ENCODE measurements at places on chromosomes 4 and X.

GRCh38 chrX:132594999-132595398, 106.2 kb upstream of the MBNL3 start:
- DNase-seq, result no peak
- H3K27ac ChIP-seq, result no peak overlapping the region
- no peaks in the 10 kb centered on the region for H3K4me1 ChIP-seq

DNA sequence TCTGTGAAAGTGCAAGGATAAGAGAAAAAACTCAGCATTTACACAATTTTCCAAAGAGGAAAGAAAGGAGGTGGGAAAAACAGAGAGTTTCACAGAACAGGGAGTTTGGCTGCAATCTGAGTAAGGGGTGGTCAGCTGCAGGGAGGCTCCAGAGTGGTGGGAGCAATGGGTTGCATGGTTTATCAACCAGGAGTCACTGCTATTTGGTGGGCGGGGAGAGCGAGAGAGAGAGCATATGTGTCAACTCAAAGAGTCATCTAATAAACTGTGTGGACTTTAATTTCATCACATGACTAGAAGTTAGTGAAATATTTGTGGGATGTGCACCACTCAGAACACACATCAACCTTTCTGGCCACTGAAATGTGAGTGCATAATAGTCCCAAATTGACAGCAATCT, 94.6 kb downstream of the FAM13A start:
- H3K4me1 ChIP-seq, result no peaks in the 10 kb centered on the region
- no peaks in the 10 kb centered on the region for H3K36me3 ChIP-seq
- no peak overlapping the region for H3K27ac ChIP-seq
- H3K4me3 ChIP-seq, result no peak overlapping the region
- no peak for DNase-seq

GRCh38 chr4:147590249-147590920, 26.8 kb upstream of the TMEM184C start:
- DNase-seq, result peak; percentile 34
- H3K4me1 ChIP-seq, result peaks cover 2% of the 10 kb centered on the region
- no peaks in the 10 kb centered on the region for H3K27me3 ChIP-seq

GRCh38 chr4:151429957-151430570, 21.1 kb downstream of the FHIP1A start:
- H3K36me3 ChIP-seq, result no peaks in the 10 kb centered on the region
- DNase-seq, result no peak
- no peak overlapping the region for H3K4me3 ChIP-seq
- H3K27ac ChIP-seq, result no peak overlapping the region

GRCh38 chr4:72365016-72365415, 204.0 kb downstream of the ADAMTS3 start:
- no peaks in the 10 kb centered on the region for H3K27me3 ChIP-seq
- H3K27ac ChIP-seq, result no peak overlapping the region
- no peaks in the 10 kb centered on the region for H3K4me1 ChIP-seq

- DNase-seq, result no peak
- H3K36me3 ChIP-seq, result no peaks in the 10 kb centered on the region
- H3K27ac ChIP-seq, result no peak overlapping the region
Measured at GRCh38 chr4:128737098-128737513, 72.4 kb upstream of the JADE1 start.

DNA sequence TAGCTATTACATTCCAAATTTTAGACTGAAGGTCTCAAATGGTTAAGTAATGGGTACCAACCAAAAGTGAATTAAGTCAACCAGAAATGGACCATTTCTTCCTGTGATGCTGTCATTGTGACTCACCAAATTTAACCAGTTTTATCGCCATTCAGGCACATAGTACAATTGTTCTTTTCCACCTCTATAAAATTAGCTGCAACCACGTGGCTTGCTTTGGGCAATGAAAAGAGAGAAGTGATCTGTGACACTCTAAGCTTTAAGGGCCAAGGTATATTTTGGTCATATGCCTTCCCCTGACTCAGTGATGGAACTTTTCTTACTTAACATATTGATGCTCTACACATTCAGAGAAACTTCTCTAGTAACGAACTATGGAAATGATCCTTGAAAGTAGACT, 20.3 kb upstream of the PHF8 start:
- H3K27ac ChIP-seq, result no peak overlapping the region
- H3K4me3 ChIP-seq, result no peak overlapping the region
- H3K4me1 ChIP-seq, result no peaks in the 10 kb centered on the region
- no peak for DNase-seq
- no peaks in the 10 kb centered on the region for H3K27me3 ChIP-seq
- no peaks in the 10 kb centered on the region for H3K36me3 ChIP-seq

DNA sequence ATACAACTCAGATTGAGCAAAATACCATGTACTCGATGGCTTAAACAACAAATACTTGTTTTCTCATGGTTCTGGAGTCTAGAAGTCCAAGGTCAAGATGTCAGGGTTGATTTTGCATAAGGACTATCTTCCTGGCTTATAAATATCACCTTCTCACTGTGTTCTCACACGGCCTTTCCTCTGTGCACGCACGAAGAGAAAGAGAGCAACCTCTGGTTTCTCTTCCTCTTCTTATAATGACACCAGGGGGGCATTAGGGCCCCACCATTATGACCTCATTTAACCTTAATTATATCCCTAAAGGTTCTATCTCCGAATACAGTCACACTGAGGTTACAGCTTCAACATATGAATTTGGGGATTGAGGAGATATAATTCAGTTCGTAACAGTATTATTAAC, 504.0 kb downstream of the MAGEE1 start:
- DNase-seq, result no peak
- no peak overlapping the region for H3K27ac ChIP-seq
- H3K4me1 ChIP-seq, result no peaks in the 10 kb centered on the region
- no peak overlapping the region for H3K4me3 ChIP-seq
- H3K27me3 ChIP-seq, result no peaks in the 10 kb centered on the region

GRCh38 chr4:104677116-104677515, 182.4 kb upstream of the CXXC4 start:
- no peak overlapping the region for H3K27ac ChIP-seq
- no peaks in the 10 kb centered on the region for H3K36me3 ChIP-seq
- H3K4me3 ChIP-seq, result no peak overlapping the region
- H3K4me1 ChIP-seq, result no peaks in the 10 kb centered on the region
- no peak for DNase-seq
- H3K27me3 ChIP-seq, result no peaks in the 10 kb centered on the region

DNA sequence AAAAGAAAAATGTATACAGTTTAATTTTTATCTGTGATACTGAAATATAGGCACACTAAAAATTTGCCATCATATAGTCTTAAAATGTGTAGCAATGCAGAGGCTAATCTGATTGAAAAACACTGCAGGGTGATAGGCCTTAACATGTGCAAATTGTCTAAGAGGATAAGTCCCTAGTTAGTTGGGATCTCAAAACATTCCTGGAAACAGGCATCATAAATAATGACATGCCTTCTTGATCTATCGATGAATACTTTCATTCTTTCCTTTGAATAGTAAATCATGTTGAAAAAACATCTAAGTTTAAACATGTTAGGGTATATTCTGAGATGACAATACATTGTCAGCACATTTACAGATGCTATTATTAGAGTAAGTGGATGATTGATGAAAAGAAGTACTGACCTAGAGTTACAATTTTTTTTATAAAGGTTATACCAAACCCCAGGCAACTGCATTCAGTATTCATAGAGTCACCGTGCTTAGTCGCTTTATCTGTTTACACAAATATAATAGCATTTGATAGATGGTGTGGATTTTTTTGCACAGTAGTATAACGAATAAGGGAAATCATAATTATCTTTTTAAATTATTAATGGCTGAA, 668.2 kb upstream of the ADGRL3 start:
- DNase-seq, result no peak
- no peak overlapping the region for H3K4me3 ChIP-seq

- H3K27me3 ChIP-seq, result peaks cover 53% of the 10 kb centered on the region
- DNase-seq, result no peak
- H3K36me3 ChIP-seq, result no peaks in the 10 kb centered on the region
- H3K4me3 ChIP-seq, result no peak overlapping the region
Measured at GRCh38 chr4:27081675-27082586, 221.3 kb downstream of the STIM2 start.

- no peak for DNase-seq
- H3K4me3 ChIP-seq, result no peak overlapping the region
- no peak overlapping the region for H3K27ac ChIP-seq
- H3K36me3 ChIP-seq, result no peaks in the 10 kb centered on the region
- peaks cover 11% of the 10 kb centered on the region for H3K27me3 ChIP-seq
Measured at GRCh38 chr4:16337936-16338335, 111.7 kb upstream of the TAPT1 start.

- DNase-seq, result no peak
- no peaks in the 10 kb centered on the region for H3K4me1 ChIP-seq
- peaks cover 22% of the 10 kb centered on the region for H3K27me3 ChIP-seq
- no peak overlapping the region for H3K4me3 ChIP-seq
- H3K27ac ChIP-seq, result no peak overlapping the region
Measured at GRCh38 chr4:15162465-15163283, 160.4 kb downstream of the CPEB2 start.

- no peak overlapping the region for H3K4me3 ChIP-seq
- peaks cover 62% of the 10 kb centered on the region for H3K27me3 ChIP-seq
- no peak overlapping the region for H3K27ac ChIP-seq
- H3K4me1 ChIP-seq, result peaks cover 6% of the 10 kb centered on the region
- H3K36me3 ChIP-seq, result no peaks in the 10 kb centered on the region
Measured at GRCh38 chr4:151322570-151322969, 2.8 kb downstream of the SH3D19 start.

DNA sequence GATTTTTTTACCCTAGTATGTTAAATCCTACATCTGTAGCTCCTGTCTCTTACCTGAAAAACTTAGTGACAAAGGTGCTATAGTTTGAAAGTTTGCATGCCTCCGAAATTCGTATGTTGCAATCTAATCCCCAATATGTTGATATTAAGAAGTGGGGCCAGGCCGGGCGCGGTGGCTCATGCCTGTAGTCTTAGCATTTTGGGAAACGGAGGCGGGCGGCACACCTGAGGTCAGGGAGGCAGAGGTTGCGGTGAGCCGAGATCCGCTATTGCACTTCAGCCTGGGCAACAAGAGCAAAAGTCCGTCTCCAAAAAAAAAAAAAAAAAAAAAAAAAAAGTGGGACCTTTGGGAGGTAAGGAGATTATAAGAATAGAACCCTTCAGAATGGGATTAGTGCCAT, 471.3 kb upstream of the TECRL start:
- no peaks in the 10 kb centered on the region for H3K36me3 ChIP-seq
- peaks cover 3% of the 10 kb centered on the region for H3K4me1 ChIP-seq
- no peak overlapping the region for H3K4me3 ChIP-seq
- H3K27ac ChIP-seq, result no peak overlapping the region
- H3K27me3 ChIP-seq, result no peaks in the 10 kb centered on the region

GRCh38 chr4:36322921-36323354, 41.5 kb downstream of the DTHD1 start:
- peak overlapping the region; percentile 44 for H3K4me3 ChIP-seq
- DNase-seq, result peak; percentile 44
- H3K27me3 ChIP-seq, result no peaks in the 10 kb centered on the region
- peak overlapping the region; percentile 88 for H3K27ac ChIP-seq
- H3K4me1 ChIP-seq, result peaks cover 69% of the 10 kb centered on the region
- H3K36me3 ChIP-seq, result peaks cover 2% of the 10 kb centered on the region

DNA sequence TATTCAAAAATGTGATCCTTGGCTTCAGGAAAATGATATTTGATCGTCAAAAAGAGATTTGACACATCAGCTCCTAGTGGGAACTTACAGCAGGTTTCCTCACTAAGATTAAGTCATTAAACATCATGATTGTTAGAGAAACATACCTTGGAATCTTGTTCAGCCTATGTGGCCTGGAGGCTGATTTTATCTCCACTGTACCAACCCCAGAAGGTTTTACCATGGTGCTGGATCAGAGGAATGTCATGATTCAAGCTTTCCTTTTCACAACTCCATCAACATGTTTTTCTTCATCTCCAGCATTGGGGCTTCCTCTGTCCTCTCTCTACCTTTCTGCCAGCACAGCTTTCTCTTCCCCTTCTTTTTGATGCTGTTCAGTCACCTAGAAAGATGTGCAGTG, 68.4 kb upstream of the MID1IP1 start:
- DNase-seq, result no peak
- no peak overlapping the region for H3K27ac ChIP-seq
- no peaks in the 10 kb centered on the region for H3K36me3 ChIP-seq
- no peak overlapping the region for H3K4me3 ChIP-seq
- no peaks in the 10 kb centered on the region for H3K27me3 ChIP-seq

DNA sequence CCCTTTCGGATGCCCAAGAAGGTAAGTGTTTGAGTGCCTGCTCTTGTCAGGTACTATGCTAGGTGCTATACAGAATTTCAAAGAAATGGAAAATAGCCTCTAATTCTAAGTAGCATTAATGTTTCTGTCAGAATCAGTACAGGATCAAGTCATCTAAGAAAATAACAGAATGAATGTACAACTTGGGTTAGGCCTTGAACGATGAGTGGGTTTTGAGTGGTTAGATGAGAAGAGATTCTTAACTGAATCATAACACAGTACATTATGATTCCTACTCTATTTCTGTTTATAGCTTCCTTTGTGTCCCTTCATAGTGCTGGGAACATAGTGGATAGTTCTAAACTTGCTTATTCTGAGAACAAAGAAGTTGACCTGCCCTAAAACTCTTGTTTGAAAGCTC, 253.9 kb downstream of the GLUD2 start:
- H3K27me3 ChIP-seq, result no peaks in the 10 kb centered on the region
- H3K4me3 ChIP-seq, result no peak overlapping the region
- DNase-seq, result no peak
- no peaks in the 10 kb centered on the region for H3K36me3 ChIP-seq
- H3K4me1 ChIP-seq, result no peaks in the 10 kb centered on the region

DNA sequence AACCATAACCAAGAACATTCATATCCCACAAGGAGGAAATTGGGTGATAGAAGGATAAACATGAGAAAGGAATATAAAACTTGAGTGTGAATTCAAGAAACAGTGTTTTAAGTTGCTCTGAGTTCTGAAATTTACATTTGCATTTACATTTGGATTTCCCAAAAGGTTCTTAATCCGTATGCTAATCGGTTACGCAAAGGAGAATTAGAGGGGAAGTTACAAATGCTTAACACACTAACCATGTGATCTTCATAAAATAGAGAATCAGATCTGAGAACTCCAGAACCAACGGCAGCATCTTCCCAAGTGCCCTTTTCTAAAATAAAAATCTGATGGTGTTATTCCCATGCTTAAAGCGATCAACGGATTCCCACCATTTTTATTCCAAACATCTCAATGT, 48.0 kb downstream of the PROM1 start:
- no peaks in the 10 kb centered on the region for H3K27me3 ChIP-seq
- no peak overlapping the region for H3K27ac ChIP-seq
- no peaks in the 10 kb centered on the region for H3K4me1 ChIP-seq
- H3K36me3 ChIP-seq, result no peaks in the 10 kb centered on the region

DNA sequence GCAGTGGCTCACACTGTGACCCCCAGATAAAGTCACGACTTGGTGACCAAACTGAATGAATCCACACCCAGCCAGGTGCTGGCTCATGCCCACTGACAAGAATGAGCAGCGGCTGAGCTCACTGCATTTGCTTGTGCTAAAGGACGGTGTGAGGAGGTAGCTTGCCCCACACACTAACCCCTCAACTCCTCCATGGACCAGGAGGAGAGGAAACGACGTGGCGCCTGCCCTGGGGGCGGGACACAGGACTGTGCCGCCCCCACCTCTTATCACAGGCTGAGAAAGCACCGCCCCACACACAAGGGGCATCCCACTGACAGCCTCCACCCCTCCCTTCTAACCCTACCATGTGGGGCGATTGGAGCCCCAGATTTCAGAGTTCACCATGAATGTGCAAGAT, 43.0 kb downstream of the ZFYVE28 start:
- no peak overlapping the region for H3K27ac ChIP-seq
- H3K4me3 ChIP-seq, result no peak overlapping the region
- DNase-seq, result no peak
- no peaks in the 10 kb centered on the region for H3K36me3 ChIP-seq
- H3K4me1 ChIP-seq, result no peaks in the 10 kb centered on the region
